ENCODE measurements at places on chromosomes 7 and 10.

DNA sequence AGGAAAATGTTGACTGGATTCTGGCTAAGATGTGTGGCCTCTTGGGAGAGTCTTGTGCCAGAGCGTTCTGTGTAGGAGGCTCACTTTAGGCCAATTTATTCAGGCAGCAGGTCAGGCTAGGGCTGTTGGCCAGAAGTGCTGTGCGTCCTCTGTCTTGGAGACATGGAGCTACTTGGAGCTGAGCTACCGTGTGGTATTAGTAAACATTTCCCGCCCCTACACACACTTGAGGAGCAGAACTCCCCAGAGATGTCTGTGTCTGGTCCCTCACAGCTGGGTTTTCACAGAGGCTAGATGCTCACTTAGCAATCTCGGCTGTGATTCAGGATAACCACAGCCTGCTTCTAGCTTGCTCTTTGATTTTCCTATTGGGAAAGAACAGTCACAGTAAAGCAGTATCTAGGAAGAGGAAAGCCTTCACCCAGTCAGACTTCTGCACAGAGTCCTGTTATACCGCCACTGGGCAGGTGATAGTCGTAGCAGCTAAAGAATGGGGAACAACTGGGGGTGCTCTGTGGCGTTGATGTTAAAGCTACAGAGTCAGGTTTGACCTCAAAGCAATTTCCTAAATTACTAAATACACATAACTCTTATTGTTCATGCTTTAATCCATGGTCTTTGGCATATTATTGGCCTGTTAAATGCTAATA lies 86.7 kb downstream of the MDFIC start:
- peak; percentile 72 for DNase-seq

DNA sequence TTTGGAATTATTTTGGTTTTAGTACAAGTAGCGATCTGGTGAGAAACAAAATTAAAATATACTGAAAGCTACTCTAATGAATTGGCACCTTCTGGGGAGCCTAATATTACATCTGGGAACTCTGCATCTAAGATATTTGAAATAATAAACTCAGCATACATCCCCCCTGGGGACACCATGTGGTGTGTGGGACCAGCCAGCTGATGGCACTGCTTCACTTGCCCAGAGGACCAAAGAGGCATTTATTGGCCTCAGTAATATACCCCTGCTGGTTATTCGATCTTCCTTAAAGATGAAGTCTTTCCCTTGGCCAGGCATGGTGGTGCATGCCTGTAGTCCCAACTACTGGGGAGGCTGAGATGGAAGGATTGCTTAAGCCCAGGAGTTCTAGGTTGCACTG lies 195.1 kb upstream of the AUTS2 start:
- no peak for DNase-seq

GRCh38 chr7:135102372-135102771 lies 45.5 kb upstream of the TMEM140 start:
- no peak for DNase-seq

DNA sequence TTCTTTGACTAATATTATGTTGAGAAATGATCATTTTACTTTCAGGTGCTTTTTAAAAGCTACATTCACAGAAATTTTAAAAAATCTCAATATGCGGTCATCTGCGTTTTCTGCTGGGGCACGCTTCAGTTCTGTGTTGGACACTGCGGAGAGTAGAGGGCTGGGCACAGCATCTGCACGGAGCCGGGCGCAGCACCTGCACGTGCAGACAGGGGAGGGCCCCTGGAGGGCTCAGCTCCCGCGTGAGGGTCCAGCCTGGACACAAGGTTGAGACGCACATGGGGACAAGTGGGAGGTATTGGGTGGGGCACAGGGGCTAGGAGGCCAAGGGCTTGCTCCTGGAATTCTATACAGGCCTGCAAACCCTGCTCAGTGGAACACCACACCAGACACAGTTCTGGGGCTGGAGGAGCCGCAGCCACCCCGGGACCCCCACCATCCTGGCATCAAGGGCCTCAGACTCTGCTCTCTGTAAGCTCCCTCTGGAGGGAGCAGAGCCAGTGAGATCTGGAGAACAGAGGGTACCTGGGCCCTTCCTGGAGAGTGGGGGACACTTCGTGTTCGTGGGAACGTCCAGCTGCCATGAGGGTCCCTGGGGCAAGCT lies 20.4 kb upstream of the FAM20C start:
- no peak for DNase-seq

DNA sequence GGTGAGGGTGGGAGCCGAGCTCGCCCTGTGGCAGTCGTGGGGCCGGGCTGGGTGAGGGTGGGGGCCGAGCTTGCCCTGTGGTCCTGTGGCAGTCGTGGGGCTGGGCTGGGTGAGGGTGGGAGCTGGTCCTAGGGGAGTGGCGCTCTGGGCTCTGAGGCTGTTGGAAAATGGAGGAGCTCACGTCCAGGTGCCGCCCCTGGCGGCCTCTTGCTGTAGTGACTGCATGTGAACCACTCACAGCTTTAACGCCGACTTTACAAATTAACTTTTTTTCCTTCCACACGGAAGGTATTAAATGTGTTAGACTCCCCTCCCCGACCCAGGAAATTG lies 312.6 kb downstream of the WDR37 start:
- no peak for DNase-seq

GRCh38 chr10:114885443-114885842 lies 52.6 kb upstream of the TRUB1 start:
- no peak for DNase-seq

GRCh38 chr7:31043051-31043471 lies 9.0 kb upstream of the ADCYAP1R1 start:
- no peak for DNase-seq

DNA sequence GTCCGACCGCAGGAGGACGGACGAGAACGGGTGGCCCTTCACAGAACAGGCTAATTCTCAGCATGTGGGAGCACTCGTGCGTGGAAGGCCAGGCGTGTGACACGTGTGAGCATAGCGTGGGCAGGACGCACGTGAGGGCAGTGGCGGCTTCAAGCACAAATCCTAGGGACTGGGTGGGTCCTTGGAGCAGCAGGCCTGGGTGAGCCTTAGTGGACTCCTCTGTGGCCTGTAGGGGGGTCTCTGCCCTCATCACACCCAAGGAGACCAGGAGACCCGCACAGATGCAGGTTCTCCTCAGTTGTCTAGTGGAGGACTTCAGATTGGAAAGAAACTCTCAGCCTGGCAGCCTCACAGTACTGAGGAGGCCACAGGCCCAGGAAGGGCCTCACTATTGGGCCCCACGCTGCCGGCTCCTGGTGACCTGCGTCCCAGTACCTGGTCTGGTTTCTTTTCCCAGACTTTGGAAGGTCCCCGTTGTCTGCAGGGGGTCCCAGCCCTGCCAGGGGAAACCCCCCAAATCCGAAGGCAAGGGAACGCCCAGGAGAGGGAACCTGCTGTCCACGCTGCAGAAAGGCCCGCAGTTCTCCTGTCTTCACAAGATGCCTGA lies 49.1 kb upstream of the FAM20C start:
- no peak for DNase-seq
